ENCODE measurements at places on chromosomes 12 and 14. TPM values are rescaled to one million over a fixed set of nuclear protein-coding genes. Genes with fewer than 3 reads are reported as not detected.

The ACSS3 gene
- not detected for total RNA-seq

The PTPRR gene
- not detected for total RNA-seq

The RNF212B gene
- not detected for total RNA-seq

The KRT7 gene
- 1.8 TPM for total RNA-seq

The TPPP2 gene
- total RNA-seq: not detected
